ENCODE measurements at places on chromosomes 4 and X.

- DNase-seq: no peak
Measured at GRCh38 chrX:12824944-12825343, 33.7 kb downstream of the PRPS2 start.

DNA sequence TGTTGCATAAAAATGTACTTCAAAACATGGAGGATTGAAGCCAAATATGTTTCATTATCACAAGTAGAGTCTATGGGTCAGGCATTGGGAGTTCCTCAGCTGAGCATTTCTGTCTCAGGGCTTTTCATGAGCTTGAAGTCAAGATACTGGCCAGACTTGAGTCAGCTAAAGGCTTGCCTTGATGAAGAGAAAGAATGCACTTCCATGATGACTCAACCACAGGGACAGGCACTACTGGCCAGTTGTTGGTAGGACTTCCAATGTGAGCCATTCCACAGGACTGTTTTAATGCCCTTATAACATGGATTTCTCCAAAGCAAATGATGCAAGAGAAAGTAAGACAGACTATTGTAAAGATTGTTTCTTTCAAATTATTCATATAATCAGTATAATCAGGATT is 895.6 kb downstream of the RAB28 start:
- DNase-seq: no peak

DNA sequence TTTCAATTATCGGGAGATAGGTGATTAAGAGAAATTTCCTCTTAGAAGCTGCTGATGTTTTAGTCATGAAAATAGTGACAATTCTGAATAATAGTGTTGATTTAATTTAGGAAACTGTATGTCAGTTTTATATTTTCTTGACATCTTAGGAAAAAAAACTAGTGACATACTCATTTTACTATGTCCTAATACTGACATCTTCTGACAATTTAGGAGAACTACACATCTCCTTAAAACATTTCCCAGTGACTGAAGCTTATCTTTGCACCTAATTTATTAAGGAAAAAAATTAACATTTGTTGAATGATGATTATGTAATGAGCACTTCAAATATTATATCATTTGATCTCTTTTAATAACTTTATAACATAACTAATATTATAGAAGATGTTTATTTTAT is 42.0 kb upstream of the RBMXL3 start:
- DNase-seq: no peak

DNA sequence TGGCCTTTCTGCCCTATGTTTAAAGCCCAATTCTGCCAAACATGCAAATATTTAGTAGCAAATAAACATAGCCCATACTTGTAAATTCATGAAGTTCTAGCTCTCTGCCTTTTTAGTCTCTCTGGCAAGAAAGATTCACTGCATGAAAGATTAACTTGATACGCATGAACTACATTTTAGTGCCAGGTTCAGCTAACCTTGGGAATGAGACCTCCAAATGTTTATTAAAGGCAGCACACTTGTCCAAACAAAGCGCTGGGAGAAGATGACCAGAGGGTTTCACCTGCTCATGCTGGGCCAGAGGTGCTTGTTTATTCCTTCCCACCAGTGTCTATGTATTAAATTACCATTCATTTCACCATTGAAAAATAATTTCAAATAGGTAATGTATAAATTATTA is 44.5 kb upstream of the IL1RAPL1 start:
- DNase-seq: no peak

- DNase-seq: no peak
Measured at GRCh38 chr4:176266026-176266425, 3.0 kb downstream of the ASB5 start.
